GF-D8 (cell line): ENCODE measurements at places on chromosomes 7 and 10.

DNA sequence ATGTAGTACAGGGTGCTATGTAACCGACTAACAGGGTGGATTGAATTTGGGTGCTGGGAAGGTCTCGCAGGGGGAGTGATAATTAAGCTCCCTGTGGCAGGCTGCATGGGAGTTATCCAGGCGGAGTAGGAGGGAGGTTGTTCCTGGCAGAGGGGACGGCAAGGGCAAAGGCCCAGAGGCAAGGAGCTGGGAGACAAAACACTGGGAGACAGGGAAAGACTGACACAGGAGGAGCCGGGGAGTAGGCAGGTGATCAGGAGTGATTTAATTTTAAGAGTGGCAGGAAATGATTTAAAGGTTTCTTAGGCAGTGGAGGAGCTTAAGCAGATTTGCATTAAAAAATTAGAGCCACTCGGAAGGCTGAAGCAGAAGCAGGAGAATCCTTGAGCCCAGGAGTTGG, 40.7 kb upstream of the LEP start:
- no peak for DNase-seq

- DNase-seq: peak; percentile 39
Observed at GRCh38 chr10:22320591-22321155, at the start of gene BMI1. BMI1 (plus strand) TSS chr10:22321099; CDS start chr10:22326450, 5,351 bp downstream.

DNA sequence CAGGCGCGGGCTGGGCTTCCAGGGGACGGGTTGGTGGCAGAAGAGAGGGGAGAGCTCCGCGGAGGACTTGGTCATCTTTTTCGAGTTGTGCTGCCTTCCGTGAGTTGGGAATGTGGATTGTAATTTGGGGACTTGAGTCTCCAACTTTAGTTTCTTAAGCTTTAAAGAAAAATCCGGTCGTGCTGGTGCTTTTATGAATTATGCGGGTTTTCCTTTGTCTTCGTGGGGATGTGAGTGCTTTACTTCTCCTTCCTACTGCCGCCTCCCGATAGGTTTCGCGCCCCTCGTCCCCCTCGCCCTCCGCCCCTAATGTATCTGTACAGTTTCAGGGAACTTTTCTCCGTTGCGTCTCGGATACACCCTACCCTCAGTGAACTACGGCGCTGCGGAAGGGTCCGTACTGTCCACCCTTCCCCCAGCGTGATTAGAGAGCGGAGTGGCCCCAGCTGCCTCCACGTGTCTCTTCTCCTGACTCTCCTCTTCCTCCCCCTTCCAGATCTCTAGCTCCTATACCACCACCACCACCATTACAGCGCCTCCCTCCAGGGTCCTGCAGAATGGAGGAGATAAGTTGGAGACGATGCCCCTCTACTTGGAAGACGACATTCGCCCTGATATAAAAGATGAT, 649 bp downstream of the SCD start:
- peak; percentile 16 for DNase-seq

- no peak for DNase-seq
Observed at GRCh38 chr10:86317949-86318725, 48.5 kb downstream of the GRID1 start.

- no peak for DNase-seq
Observed at GRCh38 chr7:140722254-140722653, 25.7 kb downstream of the NDUFB2 start.

GRCh38 chr10:664301-664700, 25.2 kb downstream of the DIP2C start:
- no peak for DNase-seq

DNA sequence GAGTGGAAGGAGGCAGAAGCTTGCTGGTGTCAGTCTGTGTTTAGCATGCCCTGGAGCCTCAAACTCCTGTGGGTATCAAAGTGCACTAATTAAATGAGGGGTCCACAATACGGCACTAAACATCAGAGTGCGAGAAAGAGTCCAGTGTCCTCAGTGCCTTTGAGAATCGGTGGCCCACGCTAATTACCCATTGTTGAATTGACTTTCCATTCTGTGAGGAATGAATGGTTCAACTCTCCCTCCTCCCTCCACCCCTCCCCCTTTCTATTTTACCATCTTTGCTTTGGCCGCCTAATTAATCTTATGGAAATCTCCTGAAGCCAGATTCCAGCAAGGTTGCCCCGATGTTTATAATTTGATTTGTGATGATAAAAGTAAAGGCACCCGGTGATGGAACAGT, 217.8 kb downstream of the TFEC start:
- DNase-seq: no peak

- DNase-seq: no peak
Observed at GRCh38 chr10:71873582-71874211, 22.6 kb upstream of the PSAP start.
